ENCODE measurements at places on chromosomes 7 and 10. TPM values are rescaled to one million over a fixed set of nuclear protein-coding genes. Genes with fewer than 3 reads are reported as not detected.

Gene KCNH2
- 11.2 TPM for total RNA-seq

GRCh38 chr7:81218480-81219106, 299.7 kb upstream of the SEMA3C start:
- DNase-seq = no peak
- H3K36me3 ChIP-seq = peaks cover 7% of the 10 kb centered on the region
- no peak overlapping the region for H3K4me3 ChIP-seq
- peaks cover 5% of the 10 kb centered on the region for H3K4me1 ChIP-seq

GRCh38 chr7:7696458-7697119, 21.8 kb downstream of the RPA3 start:
- H3K27me3 ChIP-seq = no peaks in the 10 kb centered on the region
- H3K4me1 ChIP-seq = peaks cover 19% of the 10 kb centered on the region
- no peak for DNase-seq
- no peak overlapping the region for H3K4me3 ChIP-seq

DNA sequence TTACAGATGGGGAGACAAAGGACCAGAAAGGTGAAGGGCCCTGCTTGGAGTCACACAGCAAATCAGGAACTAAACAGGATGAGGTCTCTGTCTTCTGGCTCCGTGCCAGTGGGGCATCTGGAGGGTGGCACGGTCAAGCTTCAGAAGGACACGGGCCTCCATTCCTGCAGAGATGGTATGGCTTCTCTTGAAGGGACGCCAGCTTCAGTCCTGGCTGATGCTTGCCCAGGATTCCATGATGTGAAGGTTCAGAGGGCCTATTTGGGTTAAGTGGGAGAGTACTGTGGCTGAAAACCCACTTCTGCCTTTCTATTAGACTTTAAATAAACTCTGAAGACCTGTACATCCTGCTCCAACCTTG, 6.1 kb downstream of the RAMP3 start:
- peaks cover 68% of the 10 kb centered on the region for H3K27me3 ChIP-seq
- no peak overlapping the region for H3K27ac ChIP-seq
- H3K4me3 ChIP-seq = no peak overlapping the region
- H3K4me1 ChIP-seq = no peaks in the 10 kb centered on the region
- no peak for DNase-seq
- no peaks in the 10 kb centered on the region for H3K36me3 ChIP-seq

Gene EPHA1
- 23.2 TPM for total RNA-seq

DNA sequence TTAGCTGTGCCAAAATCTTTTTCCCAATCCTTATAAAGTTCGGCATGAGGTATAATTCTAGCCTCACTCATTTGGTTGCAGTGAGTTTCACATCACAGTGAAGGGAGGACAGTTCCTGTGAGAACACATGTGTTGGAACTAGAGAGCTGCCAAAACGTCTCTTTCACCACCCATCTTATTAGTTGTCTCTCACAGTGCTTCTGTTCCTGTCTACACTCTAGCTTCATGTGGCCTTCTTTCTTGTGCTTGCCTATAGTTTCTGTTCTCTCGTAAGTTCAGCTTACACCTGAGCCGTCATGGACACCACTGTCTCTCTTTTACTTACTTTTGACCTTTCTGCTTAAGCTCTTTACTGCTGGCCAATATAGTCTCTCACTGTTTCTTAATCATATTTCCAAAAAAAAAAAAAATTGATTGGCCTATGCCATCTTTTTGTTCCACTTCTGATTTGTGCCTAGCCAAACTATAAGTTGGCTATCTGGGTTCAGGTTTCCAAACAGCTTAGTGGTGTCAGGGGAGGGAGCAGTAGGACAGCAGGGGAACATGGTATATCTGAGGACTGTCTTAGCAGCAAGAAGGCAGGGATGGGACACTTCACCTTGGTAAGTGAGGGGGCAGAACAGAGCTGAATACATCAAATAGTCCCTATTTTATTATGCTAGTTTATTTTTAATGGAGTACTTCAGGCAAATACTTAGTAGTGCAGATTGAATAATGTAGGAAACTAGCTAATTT, 38.0 kb downstream of the ZNRF2 start:
- H3K4me3 ChIP-seq = no peak overlapping the region
- H3K27ac ChIP-seq = peak overlapping the region; percentile 20
- no peaks in the 10 kb centered on the region for H3K27me3 ChIP-seq
- peaks cover 13% of the 10 kb centered on the region for H3K36me3 ChIP-seq
- no peak for DNase-seq

Gene KLF14
- 1.0 TPM for total RNA-seq

DNA sequence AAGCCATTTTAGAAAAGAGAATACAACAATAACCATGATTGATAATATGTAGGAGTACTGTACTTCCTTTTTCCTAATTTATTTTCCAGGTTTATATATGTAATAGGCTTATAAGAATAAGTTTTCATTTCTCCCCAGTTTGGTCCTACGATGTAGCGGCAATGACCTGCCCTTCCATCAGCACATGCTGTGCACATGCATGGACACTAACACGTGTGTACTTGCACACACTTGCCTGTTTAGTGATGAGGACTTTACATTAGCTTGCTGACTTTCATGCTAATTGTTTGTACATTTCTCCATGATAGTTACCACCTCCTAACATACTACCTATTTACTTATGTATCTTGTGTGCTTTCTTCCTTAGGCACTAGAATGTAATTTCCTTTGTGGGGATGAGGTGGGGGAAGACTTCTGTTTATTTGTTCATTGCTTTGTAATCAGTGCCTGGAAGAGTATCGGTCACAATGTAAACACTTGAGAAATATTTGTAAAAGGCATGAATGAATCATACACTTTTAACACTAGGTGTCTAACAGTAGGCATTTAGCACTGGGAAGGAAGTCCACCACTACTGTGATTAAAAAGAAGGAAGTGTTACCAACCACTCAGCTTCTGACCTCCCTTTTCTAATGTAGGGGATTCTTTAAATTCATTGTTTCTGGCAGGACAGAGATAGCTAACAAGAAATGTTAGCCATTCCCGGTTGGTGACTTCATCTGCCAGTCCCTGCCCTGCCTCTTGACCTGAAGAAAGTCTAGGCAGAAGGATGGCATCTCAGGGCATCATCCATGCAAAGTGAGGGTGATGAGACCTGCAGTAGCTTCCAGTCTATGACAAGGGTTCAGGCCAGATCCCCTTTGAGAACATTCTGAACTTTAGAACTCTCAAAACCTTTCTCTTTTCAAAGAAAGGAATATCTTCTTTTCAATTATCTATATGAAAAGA, 120.2 kb upstream of the RAB18 start:
- H3K27ac ChIP-seq = no peak overlapping the region
- H3K27me3 ChIP-seq = peaks cover 19% of the 10 kb centered on the region
- H3K36me3 ChIP-seq = no peaks in the 10 kb centered on the region
- H3K4me3 ChIP-seq = no peak overlapping the region
- DNase-seq = no peak
- H3K4me1 ChIP-seq = no peaks in the 10 kb centered on the region

DNA sequence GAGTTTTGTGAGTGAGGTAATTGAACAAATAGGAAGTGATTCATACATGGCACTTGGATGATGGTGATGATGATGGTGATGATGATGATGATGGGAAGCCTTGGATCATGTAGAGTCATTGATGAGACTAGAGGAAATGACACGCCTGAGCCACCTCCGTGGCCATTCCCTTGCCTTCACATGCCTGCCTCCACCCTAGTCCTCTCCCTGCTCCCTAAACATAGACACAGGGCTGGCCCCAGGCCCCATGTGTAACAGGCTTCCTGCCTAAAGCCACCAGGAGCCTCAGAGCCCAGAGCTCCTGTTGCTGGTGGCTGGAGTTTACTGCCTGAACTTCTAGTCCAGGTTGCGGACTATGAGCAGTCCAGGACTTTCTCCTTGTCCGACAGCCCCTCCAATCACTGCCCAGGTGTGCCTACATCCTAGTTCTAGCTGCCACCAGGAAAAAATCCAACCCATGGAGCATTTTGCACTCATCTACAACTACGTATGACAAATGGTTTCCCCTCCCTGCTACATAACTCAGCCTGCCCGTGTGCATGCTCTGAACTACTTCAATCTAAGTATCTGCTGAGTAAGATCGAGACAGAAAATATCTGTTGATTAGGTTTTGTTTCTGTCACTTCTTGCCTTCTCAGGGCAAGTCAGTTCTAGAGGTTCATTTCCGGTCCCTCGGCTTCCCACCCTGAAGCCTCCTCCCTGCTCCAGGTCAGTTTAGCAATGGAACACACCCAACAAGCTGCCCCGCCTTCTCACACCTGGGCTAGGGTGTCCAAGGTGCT, 35.5 kb upstream of the KDM7A start:
- no peak overlapping the region for H3K27ac ChIP-seq
- H3K4me3 ChIP-seq = no peak overlapping the region
- no peak for DNase-seq
- no peaks in the 10 kb centered on the region for H3K36me3 ChIP-seq
- H3K27me3 ChIP-seq = peaks cover 17% of the 10 kb centered on the region
- H3K4me1 ChIP-seq = no peaks in the 10 kb centered on the region

- no peaks in the 10 kb centered on the region for H3K27me3 ChIP-seq
- H3K36me3 ChIP-seq = peaks cover 4% of the 10 kb centered on the region
Measured at GRCh38 chr7:80540836-80541235, 29.0 kb upstream of the GNAT3 start.

Gene ZNF467
- total RNA-seq = 38.0 TPM

Gene TAS2R4
- total RNA-seq = 3.5 TPM

Gene SEPHS1
- total RNA-seq = 85.0 TPM

DNA sequence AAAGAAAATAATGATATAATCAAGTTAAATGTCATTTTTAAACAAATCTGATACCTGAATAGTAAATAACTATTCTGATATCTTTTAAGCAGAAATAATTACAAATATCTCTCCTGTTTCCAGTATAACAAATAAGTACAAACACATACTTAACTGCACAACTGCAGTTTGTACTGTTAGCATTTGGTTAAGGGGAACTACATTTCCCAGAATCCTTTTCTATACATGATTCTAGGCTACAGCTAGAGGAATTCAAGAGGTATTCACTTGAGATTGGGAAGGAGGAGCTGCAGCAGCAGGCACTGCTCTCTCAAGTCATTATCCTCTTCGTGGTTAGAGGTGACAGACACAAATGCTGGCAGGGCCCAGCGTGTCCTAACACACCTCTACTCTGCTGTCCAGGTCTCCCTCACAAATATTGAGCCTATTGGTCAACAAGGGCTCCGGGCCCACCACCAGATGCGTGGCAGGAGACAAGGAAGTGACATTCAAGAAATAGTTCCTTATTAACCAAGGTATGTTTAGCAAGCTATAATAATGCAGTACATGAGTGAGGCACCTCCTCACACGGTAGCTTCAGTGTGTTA, 255.1 kb upstream of the MKLN1 start:
- no peaks in the 10 kb centered on the region for H3K36me3 ChIP-seq
- H3K27ac ChIP-seq = no peak overlapping the region
- no peak for DNase-seq
- H3K27me3 ChIP-seq = no peaks in the 10 kb centered on the region
- H3K4me3 ChIP-seq = no peak overlapping the region

DNA sequence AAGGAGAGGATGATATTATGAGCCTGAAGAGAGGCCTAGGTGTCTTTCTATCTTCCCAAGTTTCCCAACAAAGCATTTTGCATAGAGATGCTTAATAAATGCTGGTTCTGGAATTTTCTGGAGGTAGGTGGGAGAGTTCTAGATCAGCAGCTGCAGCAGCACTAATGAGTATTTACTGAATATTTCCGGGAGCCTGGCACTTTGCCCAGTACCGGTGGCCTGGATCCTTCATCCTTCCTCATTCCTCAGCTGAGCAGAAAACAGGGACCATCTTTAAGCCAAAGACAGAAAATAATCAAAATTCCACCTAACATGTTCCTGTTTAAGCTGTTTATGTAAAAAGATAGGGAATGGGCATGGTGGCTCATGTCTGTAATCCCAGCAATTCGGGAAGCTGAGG, 813.2 kb upstream of the AUTS2 start:
- H3K27ac ChIP-seq = no peak overlapping the region
- H3K4me1 ChIP-seq = peaks cover 7% of the 10 kb centered on the region
- DNase-seq = no peak
- H3K4me3 ChIP-seq = no peak overlapping the region

GRCh38 chr7:129606803-129607202, 4.7 kb upstream of the NRF1 start:
- no peaks in the 10 kb centered on the region for H3K27me3 ChIP-seq

DNA sequence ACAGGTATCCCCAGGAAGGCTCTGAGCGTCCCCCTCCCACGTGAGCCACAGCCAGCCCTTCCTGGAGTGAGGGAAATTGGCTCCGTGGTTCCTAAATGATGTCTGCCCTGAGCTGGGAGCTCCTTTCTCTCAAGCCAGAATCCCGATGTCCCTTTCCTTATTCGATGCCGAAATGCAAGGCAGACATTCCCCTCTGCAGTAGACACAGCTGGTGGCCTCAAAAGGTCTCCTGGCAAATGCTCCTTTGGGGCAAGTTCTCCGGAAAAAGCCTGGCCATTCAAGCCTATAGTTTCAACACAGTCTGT, 98.9 kb downstream of the HIP1 start:
- H3K36me3 ChIP-seq = peaks cover 2% of the 10 kb centered on the region
- no peaks in the 10 kb centered on the region for H3K27me3 ChIP-seq
- no peak for DNase-seq
- peak overlapping the region; percentile 86 for H3K27ac ChIP-seq
- H3K4me3 ChIP-seq = peak overlapping the region; percentile 81

- peaks cover 15% of the 10 kb centered on the region for H3K27me3 ChIP-seq
- H3K27ac ChIP-seq = no peak overlapping the region
- no peaks in the 10 kb centered on the region for H3K4me1 ChIP-seq
- no peak for DNase-seq
- no peaks in the 10 kb centered on the region for H3K36me3 ChIP-seq
Measured at GRCh38 chr10:130745251-130745650, 566.3 kb downstream of the TCERG1L start.

GRCh38 chr7:29449569-29450260, 113.9 kb upstream of the PRR15 start:
- H3K4me3 ChIP-seq = no peak overlapping the region
- H3K4me1 ChIP-seq = peaks cover 2% of the 10 kb centered on the region
- no peaks in the 10 kb centered on the region for H3K36me3 ChIP-seq

Gene MYL7
- total RNA-seq = 12.5 TPM

Gene EPO
- 0.27 TPM for total RNA-seq

DNA sequence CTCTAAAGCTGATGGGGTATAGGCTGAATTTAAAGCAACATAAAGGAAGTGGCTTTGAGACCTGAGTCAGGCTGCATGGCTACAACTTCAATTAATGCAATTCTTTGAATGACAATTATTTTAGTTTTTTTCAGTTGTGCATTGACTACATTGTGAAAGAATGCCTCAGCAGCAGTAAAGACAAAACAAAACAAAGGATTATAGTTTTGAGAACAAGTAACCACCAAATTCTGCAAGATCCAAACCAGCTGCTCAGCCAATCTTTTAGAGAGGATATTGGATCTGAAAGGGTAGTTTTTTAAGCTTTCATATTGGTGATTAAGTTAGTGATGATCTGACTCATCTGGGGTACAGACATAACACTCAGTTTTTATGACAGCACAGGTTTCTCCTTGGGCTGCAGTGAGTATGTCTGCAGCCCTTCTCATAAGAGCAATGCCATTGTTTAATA, 40.6 kb upstream of the ABCA13 start:
- H3K4me1 ChIP-seq = peaks cover 13% of the 10 kb centered on the region
- peaks cover 2% of the 10 kb centered on the region for H3K36me3 ChIP-seq
- no peak overlapping the region for H3K4me3 ChIP-seq
- H3K27ac ChIP-seq = peak overlapping the region; percentile 82
- H3K27me3 ChIP-seq = no peaks in the 10 kb centered on the region

All from mesothelial cell of epicardium (in vitro differentiated cells).